ENCODE measurements at places on chromosomes 12 and 14.

GRCh38 chr12:32211066-32211899 lies 104.6 kb downstream of the BICD1 start:
- no peak for DNase-seq

GRCh38 chr12:76715332-76715731 lies 48.6 kb upstream of the ZDHHC17 start:
- no peak for DNase-seq

GRCh38 chr12:93518725-93519124 lies 51.4 kb downstream of the MRPL42 start:
- DNase-seq = no peak

DNA sequence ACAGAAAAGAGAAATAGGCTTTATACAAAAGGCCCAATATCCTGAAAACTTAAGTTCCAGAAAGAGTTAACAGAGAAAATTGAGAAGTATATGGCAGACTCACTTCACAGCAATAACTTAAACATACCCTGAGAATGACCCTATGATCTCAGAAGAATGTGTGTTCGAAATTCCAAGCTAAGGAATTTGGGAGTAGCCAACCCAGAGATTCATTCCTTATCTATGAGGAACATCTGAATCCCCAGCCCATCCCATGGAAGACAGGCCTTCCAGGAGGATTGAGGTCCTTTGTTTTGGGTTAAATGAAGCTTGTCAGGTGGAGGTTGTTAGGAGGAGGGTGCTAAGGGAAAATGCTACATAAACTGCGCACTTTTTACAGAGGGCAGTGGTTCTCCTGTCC lies 7.5 kb upstream of the SAV1 start:
- no peak for DNase-seq

- no peak for DNase-seq
Measured at GRCh38 chr12:78316631-78317468, 486.2 kb downstream of the NAV3 start.

DNA sequence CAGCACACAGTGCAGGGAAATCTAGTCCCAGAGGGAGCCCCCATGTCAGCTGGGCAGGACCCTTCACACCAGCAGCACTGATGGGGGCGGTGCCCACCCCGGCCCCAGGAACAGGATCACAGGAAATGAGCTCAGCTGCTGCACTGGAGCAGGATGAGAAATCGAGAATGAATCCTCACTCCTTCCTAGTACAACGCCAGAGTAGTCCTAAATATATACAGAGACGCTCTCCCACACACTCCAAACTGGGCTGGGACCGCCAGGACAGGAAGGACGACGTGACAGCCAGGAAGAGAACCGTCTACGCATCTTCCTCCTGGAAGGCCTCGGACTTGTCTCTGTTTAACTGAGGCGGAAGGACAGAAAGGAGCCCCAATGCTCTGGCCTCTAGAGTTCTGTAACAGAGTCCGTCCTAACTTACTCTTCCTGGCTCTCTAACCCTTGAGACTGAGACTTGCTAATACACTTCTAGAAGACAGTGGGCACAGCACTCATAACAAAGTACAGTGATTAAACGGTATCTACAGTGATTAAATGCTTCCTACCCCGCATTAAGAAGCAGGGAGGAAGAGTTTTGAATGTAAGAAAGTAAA lies 33.4 kb downstream of the CDC42BPB start:
- DNase-seq = no peak

DNA sequence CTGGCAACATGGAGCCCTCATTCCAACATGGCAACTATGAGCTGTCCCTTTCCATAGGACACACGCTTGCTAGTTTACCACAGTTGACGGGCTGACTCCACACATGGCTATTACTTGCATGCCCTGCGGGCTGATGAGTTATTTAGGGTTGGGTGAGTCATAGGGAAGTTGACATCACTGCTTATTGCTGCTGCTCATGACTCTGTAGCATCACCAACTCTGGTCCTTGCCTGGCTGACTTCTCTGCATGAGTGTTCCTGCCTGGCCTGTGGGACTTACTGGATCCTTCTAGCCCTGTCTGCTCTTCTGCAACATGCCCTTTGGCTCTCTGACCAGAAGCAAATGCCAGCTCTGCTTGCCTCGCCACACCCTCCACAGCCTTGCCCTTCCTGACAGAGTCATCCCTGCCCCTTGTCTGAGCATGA lies 199.5 kb downstream of the ANO6 start:
- DNase-seq = no peak

- DNase-seq = no peak
Measured at GRCh38 chr12:130479401-130480125, 141.9 kb downstream of the PIWIL1 start.

DNA sequence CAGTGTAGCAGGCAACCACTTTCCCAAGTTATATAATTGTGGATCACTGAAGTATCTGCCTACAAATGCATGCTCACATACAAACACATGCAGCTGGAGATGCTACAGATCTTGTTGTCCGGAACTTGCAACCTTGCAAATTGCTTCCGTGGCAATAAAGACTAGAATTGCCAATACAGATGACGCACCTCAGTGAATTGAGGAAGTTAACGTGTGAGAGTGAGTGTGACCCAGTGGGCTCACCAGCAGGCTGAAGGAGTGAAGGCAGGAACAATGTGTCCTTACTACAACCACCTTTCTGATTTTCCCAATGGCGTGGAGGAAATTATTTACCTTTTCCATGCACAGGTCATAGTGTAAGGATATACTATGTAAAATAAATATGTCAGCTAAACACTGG lies 89.4 kb upstream of the GRIP1 start:
- DNase-seq = no peak

DNA sequence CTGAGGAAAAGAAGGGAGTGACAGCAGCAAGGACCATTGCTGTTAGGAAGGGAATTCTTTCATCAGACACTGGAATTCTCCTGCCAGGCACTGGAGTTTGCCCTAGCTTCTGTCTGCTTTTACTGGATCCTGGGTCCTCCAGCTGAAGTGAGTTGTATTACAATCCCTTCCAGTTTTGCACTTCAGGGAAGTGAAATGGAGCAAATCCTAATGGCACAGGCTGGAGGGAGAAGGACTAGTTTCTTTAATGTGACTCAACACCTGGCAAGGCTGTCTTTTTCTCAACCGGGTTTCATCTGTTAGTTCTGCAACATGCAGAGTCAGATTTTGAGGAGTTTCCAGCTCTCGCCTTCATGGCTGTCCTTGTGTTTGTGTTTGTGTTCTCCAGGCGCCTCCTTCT lies 45.8 kb downstream of the ETV6 start:
- DNase-seq = no peak

DNA sequence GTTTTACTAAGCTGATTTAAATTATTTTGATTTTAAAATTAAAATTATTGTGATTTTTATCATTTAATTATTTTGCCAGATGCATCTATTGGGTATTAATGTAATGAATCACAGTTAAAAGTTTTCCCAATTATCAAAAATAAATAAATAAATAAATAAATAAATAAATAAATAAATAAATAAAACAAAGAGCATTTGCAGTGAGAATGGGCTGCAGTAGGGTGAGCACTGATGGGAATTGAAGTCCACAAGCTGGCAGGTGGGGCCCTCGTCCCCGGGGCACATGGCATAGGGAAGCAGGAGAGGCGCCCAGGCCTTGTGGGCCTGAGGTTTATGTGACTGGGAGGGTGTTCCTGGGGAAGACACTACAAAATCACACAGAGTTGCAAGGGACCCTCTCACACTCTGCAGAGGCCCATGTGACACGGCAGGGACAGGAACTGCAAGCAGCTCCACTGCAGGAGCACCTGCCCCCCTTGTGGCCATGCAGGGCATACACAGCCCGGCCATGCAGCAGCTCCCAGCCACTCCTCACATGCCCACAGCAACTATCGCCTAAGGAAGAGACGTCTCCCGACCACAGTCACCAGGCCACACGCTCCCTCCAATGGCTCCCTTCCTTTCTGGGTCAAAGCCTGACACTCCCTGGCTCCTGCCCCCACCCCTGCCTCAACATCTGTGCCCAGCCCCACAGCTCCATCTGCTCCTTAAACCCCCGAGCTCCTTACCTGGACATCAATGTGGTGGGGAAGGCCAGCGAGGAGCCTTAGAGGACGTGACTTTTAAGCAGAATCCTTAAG lies 256.3 kb upstream of the SFSWAP start:
- DNase-seq = no peak

DNA sequence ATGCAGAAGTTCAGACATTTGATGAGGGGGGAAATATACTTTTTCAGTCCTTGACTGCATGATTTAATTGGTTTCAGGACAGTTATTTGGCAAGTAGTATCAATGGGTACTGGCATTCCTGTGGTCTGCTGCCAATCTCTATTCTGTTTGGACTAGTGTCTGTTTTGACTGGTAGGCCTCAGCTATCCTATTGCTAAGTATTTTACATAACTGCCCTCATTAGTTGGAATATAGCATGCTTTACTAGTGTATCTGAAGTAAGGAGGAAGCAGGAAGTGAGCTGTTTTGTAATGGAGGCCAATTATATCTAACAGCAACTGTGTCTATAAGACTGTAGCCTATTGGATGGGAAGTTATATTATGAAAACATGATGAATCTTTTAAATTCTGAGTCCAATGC lies 104.3 kb downstream of the FLRT2 start:
- no peak for DNase-seq

- DNase-seq = no peak
Measured at GRCh38 chr12:6092784-6093722, 31.4 kb downstream of the VWF start.

DNA sequence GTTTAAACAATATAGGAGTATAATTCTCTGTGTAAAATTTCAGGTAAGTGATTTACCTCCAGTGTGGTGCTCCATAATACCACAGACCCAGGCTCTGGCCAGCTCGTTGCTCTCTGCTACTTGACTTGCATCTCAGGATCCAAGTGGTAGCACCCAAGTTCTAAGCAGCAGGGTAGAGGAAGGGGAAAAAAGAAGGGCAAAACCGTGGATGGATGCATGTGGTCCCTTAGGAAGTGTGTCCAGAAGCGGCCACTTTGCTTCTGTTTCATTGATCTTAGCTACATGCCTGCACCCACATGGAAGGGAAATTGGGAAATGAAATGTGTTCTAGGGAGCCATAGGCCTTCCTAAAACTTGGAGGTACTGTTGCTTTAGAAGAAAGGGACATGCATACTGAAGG lies 48.6 kb upstream of the HMGA2 start:
- DNase-seq = no peak

GRCh38 chr12:76226397-76226796 lies 121.8 kb downstream of the BBS10 start:
- no peak for DNase-seq

DNA sequence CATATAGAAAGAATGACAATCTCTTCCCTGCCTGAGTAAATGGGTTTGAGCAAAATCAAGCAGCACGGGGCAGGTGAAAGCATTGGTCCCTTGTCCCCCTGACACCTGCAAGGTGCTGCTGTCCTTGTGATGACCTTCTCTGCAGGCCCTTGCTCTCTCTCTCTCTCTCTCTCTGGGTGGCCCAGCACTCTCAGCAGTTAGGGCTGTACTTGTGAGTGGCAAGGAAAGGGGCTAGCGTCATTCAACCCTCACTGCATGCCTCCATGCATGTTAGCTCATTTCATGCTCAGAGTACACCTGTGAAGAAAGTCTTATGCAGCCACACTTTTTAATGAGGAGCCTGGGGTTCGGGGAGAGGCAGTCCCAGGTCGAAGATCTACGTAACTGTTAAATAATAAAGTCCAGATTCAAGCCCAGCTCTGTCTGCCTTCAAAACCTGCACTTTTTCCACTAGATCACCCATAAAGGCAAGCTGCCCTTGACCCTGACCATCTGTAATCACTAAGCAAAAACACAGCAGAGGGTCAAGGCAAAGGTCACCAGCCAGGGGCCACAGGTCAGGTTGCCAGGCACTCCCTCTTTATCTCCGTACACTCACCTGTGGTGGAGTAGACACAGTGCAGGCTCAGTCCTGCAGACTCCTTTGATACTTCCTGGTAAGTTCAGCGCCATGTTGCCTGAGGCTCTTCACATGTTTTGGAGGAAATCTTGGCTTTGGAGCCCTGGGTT lies 44.9 kb upstream of the CLMN start:
- no peak for DNase-seq

DNA sequence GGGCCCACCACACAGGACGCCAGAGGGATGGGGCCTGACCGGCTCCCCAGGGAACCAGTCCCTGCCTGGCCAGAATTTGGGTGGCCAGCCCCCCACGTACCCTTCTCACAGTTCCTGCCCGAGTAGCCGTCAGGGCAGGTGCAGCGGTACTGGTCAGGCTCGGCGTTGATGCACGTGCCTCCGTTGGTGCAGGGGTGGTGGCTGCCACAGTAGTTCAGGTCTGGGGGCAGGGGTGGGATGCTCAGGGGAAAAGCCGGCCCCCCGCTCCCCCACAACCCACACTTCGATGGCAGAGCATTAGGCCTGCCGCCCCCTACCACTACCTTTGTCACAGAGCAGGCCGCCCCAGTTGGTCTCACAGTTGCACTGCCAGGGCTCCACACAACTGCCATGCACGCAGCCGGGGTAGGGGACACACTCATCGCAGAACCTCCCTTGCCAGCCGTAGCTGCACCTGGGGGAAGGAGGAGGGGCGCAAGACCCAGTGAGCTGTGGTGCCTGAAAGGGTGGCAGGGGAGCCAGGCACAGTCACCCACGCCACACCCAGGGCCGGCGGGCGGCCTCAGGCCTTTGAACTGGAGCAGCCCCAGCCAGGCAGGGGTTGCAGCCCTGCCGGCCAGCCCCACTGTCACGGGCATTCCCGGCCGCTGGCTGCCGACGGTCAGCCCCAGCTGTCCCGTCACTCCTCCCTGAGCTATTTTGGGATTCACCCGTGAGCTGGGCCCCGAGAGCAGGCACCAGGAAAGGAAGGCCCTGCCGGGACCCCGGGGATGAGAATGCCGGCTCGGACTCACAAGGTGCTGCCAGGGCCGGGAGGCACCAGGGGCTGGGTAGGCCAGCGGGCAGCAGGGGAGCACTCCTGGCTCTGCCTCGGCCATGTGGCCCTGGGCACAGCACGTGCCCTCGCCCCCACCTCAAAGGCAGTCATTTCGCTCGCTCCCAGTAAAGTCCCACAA lies 16.5 kb downstream of the JAG2 start:
- DNase-seq = no peak

GRCh38 chr12:69816082-69816481 lies 8.9 kb upstream of the MYRFL start:
- DNase-seq = no peak

GRCh38 chr12:101924618-101925017 lies 47.2 kb downstream of the DRAM1 start:
- no peak for DNase-seq

GRCh38 chr12:120705618-120706017 lies 4.6 kb upstream of the UNC119B start:
- no peak for DNase-seq

DNA sequence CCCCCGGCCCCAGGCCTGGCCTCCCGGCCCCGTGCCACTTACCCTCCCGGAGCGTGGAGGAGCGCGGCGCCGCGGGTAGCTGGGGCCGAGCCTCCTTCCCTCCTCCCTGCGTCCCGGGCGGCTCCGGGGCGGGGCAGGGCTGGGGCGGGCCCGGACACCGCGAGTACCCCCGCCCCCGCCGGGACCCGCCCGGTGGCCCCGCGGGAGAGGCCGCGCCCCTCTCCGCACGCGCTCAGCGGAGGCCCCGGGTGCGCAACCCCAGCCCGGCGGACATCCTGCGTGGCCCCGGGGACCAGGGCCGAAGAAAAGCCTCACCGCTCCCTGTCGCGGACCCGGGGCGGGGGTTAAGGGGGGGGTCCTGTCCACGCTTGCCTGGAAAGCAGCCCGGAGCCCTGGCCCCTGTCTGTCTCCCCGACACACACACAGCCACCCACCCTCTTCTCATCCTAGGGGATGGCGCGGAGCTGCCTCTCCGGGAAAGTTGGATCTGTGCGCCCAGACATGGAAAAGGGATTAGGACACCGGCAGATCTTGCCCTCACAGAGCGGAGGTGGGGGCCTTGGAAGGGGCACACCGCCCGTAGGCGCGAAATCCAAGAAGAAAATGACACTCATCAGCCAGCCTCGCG lies at the start of gene SYNE3:
Gene SYNE3, minus strand, starts transcription at position 97 of the 628 bp plus-strand sequence. CDS start 40,829 bp downstream, outside the sequence.
- DNase-seq = peak; percentile 44

Data from effector memory CD8-positive, alpha-beta T cell (primary cell).